NCI-H187 treated with DMSO at 0.1 percent for 48 hours (cell line): ENCODE measurements at places on chromosomes 3 and 15.

- DNase-seq: peak; percentile 2
Measured at GRCh38 chr15:49645941-49646340, 25.1 kb downstream of the DTWD1 start.

DNA sequence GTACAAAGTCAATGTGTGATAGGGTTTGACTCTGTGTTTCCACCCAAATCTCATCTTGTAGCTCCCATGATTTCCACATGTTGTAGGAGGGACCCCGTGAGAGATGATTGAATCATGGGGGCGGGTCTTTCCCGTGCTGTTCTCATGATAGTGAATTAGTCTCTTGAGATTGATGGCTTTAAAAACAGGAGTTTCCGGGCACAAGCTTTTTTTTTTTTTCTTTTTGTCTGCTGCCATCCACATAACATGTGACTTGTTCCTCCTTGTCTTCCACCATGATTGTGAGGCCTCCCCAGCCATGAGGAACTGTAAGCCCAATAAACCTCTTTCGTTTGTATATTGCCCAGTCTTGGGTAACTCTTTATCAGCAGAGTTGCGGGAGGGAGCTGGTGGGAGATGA, 259.6 kb downstream of the TUSC7 start:
- no peak for DNase-seq

DNA sequence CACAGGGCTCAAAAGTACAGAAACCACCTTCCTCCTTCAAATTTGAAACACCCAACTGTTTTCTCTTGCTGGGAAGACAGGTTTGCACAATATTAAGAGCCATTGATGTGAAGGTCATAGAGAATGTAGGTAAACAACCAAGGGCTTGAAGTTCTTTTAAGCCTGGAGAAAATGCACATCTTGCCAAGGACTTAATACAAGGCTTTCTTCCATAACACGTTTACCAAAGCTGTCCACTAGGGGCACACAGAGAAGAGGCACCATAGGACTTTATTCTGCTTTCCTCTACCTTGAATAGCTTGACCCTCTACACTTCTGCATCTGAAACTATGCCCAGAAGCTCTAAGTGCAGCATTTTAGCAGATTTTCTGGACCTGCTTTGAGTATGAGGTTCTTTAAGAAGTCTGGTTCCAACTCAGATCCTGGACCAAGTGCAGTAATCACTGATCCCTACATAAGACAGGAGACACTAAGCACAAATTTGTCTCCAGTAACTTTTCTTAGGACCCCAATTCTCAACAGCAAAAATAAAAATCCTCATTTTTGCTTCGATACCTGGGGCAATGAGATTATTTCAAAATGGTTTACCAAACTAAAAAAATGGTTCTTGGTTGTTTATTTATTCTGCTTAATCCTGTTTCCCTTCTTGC, 138.0 kb downstream of the FBN1 start:
- DNase-seq: no peak

- no peak for DNase-seq
Measured at GRCh38 chr3:171622126-171622525, 161.9 kb upstream of the TNIK start.

DNA sequence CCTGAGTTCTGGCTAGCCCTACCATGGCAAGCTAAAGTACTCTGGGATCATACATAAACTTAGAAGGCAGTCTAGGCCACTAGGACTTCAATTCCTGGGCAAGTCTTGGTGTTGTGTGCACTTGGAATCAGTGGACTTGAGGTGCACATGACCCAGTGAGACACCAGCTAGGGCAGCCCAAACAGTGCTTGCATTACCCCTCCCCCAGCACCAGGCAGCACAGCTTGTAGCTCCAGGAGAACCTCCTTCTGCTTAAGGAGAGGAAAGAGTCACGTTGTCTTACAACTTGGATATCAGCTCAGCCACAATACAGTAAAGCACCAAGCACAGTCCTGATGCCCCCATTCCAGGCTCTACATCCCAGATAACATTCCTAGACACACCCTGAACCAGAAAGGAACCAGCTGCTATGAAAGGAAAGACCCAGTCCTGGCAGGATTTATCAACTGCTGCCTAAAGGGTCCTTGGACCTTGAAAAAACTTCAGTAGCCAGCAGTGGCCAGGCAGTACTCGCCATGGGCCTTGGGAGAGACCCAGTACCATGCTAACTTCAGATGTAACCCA, 57.2 kb downstream of the MYO9A start:
- DNase-seq: no peak

DNA sequence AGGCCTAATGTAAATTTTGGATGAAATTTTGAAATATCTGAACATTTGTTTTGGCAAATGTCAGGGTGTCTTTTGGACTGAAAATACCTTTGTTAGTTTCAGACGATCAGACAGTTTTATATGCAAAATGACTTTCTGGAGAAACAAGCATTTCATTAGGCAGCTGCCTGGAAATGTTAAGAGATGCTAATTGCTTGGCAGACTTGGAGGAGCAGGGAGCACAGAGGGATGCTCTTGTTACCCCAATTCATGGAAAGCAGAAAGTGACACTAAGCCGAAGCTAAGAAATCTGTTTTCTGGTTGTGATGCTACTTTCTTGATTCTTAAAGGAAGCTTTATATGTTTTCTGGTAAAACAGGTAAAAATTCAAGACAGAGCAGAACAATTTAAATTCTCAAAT, 204.3 kb upstream of the GBE1 start:
- no peak for DNase-seq

- DNase-seq: no peak
Measured at GRCh38 chr3:150890295-150890694, 14.9 kb downstream of the MINDY4B start.
